T-helper 17 cell (primary cell): ENCODE measurements at places on chromosomes 11 and 22. TPM values are rescaled to one million over a fixed set of nuclear protein-coding genes. Genes with fewer than 3 reads are reported as not detected.
A peak's percentile ranks its signal among the peaks of the same experiment; 100 is the strongest.

GRCh38 chr11:129237456-129237855 lies 45.3 kb upstream of the ARHGAP32 start:
- peaks cover 2% of the 10 kb centered on the region for H3K36me3 ChIP-seq
- no peaks in the 10 kb centered on the region for H3K27me3 ChIP-seq
- H3K4me3 ChIP-seq = no peak overlapping the region

PLAAT5 gene
- total RNA-seq = 0.60 TPM

GRCh38 chr11:61121192-61121831 lies 19.0 kb downstream of the CD5 start:
- H3K4me1 ChIP-seq = peaks cover 49% of the 10 kb centered on the region
- peaks cover 23% of the 10 kb centered on the region for H3K36me3 ChIP-seq
- peak overlapping the region; percentile 97 for H3K27ac ChIP-seq
- H3K4me3 ChIP-seq = peak overlapping the region; percentile 77

B3GAT1 gene
- 0.18 TPM for total RNA-seq

APOC3 gene
- not detected for total RNA-seq

GRCh38 chr11:69909561-69910518 lies 90.6 kb upstream of the FGF3 start:
- H3K4me1 ChIP-seq = no peaks in the 10 kb centered on the region
- peaks cover 60% of the 10 kb centered on the region for H3K27me3 ChIP-seq
- no peak overlapping the region for H3K4me3 ChIP-seq
- DNase-seq = no peak

DNA sequence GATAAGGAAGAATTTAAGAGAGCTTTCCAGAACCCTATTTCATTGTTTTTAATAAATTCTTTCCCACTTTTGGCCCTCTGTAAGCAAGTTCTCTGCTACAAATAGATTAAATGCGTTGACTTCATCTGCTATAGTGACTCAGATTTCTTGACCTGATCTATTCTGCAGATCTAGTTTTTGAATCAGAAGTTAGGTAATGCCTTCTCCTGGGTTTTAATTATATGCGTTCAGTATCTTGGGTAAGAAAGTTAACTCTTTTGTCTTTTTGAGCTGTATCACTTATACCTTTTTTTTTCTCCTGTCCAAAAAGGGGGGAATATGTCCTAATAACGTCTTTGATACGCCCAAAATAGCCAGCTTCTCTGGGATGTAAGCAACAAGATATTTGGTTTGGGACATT lies 2.4 kb upstream of the HEPHL1 start:
- no peaks in the 10 kb centered on the region for H3K27me3 ChIP-seq
- H3K27ac ChIP-seq = no peak overlapping the region
- DNase-seq = no peak
- no peaks in the 10 kb centered on the region for H3K36me3 ChIP-seq

GRCh38 chr11:117958949-117959348 lies 27.2 kb upstream of the IL10RA start:
- H3K36me3 ChIP-seq = peaks cover 4% of the 10 kb centered on the region
- H3K27ac ChIP-seq = no peak overlapping the region
- no peak overlapping the region for H3K4me3 ChIP-seq
- H3K4me1 ChIP-seq = peaks cover 18% of the 10 kb centered on the region

OR52I1 gene
- total RNA-seq = not detected

KCNJ5 gene
- not detected for total RNA-seq

- H3K4me3 ChIP-seq = no peak overlapping the region
- peak overlapping the region; percentile 76 for H3K27ac ChIP-seq
- no peak for DNase-seq
- peaks cover 14% of the 10 kb centered on the region for H3K4me1 ChIP-seq
- no peaks in the 10 kb centered on the region for H3K27me3 ChIP-seq
Observed at GRCh38 chr22:27892064-27892463, 27.0 kb downstream of the PITPNB start.

DNA sequence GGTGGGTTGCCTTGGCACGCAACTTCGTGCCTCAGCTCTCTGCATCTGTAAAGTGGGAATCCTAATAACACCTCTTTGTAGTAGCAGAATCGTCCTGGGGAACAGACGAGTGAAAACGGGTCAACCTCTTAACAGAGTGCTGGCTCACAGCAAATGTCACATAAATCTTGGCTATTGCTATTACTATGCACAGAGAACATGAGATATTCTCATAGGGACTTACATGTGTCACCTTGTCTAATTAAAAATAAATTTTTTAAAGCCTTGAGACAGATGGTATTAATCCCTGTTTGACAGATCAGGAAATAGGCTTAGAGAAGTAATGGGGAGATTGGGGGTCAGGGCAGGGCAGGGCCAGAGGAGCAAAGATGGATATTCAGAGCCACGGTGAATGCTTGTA lies 44.3 kb upstream of the IGSF9B start:
- H3K4me1 ChIP-seq = peaks cover 4% of the 10 kb centered on the region
- H3K27me3 ChIP-seq = peaks cover 27% of the 10 kb centered on the region
- H3K4me3 ChIP-seq = no peak overlapping the region
- no peak overlapping the region for H3K27ac ChIP-seq

DNA sequence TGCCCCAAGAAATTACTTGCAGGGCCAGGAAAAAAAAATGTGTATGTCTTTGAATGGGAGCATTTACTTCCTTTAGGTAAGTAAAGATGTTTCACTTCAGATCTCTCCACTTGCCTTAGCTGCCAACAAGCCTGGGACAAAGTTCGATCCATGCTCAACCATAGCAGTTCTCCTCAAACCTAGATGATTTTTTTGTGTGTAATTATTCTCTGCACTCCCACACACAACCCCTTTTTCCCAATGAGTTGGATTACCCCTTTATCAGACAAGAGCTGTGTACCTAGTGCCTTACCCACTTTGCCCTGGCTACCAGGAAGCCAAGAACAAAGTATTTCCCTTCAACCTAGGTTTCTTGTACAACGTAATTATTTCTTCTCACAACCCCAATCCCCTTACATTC lies 35.6 kb downstream of the TPBGL start:
- peaks cover 9% of the 10 kb centered on the region for H3K36me3 ChIP-seq
- no peaks in the 10 kb centered on the region for H3K27me3 ChIP-seq
- DNase-seq = no peak
- peak overlapping the region; percentile 90 for H3K27ac ChIP-seq
- H3K4me3 ChIP-seq = peak overlapping the region; percentile 45

DNA sequence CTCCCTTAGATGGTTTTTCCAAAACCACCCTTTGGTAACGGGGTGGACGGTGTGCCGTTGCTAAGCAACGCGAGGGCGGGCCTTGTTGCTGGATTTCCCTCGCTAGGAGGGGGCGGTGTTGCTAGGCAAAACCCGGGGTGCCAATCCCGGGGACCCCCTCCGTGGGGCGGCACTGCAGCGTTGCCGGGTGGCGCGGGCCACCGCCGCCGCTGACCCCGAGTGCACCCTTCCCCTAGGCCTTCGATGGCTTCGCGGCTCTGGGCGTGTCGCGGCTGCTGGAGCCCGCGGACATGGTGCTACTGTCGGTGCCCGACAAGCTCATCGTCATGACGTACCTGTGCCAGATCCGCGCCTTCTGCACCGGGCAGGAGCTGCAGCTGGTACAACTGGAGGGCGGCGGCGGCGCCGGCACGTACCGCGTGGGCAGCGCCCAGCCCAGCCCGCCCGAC lies 8.9 kb downstream of the EHBP1L1 start:
- H3K4me3 ChIP-seq = no peak overlapping the region
- peaks cover 3% of the 10 kb centered on the region for H3K36me3 ChIP-seq
- no peak overlapping the region for H3K27ac ChIP-seq
- DNase-seq = no peak

DNA sequence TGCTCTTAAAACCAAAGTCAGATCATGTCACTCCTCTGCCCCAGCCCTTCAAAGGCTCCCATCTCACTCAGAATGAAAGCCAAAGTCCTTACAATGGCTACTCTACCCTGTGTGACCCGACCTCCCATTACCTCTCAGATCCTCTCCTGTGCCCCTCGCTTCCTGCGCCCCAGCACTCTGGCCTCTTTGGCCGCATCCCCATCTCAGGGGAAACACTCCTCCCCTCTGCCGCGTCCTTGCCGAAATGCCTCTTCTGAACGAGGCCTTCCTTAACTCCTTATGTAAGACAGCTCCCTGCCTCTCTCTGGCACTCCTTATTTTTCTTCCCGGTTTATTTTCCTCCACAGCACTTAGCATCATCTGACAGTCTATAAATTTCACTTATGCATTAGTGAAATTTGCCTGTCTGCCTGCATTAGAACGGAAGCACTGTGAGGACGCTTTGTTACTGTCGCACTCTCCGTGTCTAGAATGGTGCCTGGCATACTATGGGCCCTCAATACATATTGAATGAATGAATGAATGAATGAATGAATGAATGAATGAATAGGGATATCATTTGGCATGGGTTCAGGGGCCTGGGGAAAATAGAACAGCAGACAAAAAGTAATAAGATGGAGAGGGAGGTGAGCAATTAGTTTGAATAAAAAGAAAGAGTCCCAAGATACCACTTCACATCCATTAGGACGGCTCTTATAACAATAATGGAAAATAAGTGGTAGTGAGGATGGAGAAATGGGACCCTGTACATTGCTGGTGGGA lies 137.8 kb downstream of the CEP164 start:
- DNase-seq = no peak
- no peaks in the 10 kb centered on the region for H3K36me3 ChIP-seq
- no peak overlapping the region for H3K4me3 ChIP-seq
- H3K4me1 ChIP-seq = peaks cover 9% of the 10 kb centered on the region

DNA sequence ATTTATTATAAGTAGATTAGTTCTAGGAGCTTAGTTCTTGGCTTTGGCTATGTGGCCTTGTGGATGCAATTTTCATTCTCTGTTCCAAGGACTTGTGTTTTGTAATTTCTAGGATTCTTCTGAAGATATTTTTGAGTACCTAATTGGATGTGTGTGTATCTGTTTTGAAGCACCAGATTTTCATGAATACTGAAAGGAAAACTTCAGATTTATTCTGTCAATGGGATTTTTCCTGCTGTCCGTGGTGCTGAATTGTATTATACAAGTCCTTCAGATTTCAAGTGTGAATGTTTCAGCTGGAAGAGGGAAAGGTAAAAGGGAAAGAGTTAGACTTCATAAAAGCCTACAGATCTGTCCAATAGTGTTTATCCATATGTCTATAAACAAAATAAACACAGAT lies 18.2 kb upstream of the SYN3 start:
- H3K27ac ChIP-seq = no peak overlapping the region
- H3K27me3 ChIP-seq = peaks cover 20% of the 10 kb centered on the region
- H3K4me1 ChIP-seq = no peaks in the 10 kb centered on the region

GRCh38 chr11:59187035-59187434 lies 15.1 kb downstream of the DTX4 start:
- peaks cover 2% of the 10 kb centered on the region for H3K4me1 ChIP-seq
- peaks cover 4% of the 10 kb centered on the region for H3K36me3 ChIP-seq
- DNase-seq = no peak

- no peak overlapping the region for H3K27ac ChIP-seq
- no peaks in the 10 kb centered on the region for H3K27me3 ChIP-seq
- H3K36me3 ChIP-seq = no peaks in the 10 kb centered on the region
- no peak overlapping the region for H3K4me3 ChIP-seq
- H3K4me1 ChIP-seq = peaks cover 12% of the 10 kb centered on the region
Observed at GRCh38 chr11:75293903-75294302, 53.3 kb downstream of the TPBGL start.

DNA sequence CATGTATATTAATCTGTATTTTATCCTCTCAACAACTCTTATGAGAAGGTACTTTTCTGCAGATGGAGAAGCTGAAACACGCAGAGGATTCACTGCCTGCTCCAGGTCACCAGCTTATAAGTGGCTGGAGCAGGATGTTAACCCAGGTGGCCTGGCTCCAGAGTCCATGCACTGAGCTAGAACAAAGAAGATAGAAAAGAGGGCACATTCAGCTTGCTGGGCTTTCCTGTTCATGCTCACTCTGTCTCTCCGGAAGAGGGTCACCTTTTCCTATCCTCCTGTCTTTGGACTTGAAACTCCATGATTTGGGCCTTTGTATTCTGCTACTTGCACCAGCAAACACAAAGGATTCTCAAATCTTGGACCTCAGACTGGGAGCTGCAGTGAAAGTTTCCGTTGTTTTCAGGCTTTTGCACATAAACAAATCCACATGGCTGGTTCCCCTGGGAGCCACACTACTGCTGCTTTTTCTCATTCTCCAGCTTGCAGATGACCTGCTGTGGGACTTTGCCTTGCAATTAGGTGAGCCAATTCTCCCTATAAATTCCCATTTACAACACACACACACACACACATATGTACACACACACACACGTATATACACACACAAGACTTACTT lies 117.3 kb upstream of the GRK3 start:
- peaks cover 25% of the 10 kb centered on the region for H3K4me1 ChIP-seq
- H3K27me3 ChIP-seq = no peaks in the 10 kb centered on the region
- no peak for DNase-seq
- H3K4me3 ChIP-seq = peak overlapping the region; percentile 98

DNA sequence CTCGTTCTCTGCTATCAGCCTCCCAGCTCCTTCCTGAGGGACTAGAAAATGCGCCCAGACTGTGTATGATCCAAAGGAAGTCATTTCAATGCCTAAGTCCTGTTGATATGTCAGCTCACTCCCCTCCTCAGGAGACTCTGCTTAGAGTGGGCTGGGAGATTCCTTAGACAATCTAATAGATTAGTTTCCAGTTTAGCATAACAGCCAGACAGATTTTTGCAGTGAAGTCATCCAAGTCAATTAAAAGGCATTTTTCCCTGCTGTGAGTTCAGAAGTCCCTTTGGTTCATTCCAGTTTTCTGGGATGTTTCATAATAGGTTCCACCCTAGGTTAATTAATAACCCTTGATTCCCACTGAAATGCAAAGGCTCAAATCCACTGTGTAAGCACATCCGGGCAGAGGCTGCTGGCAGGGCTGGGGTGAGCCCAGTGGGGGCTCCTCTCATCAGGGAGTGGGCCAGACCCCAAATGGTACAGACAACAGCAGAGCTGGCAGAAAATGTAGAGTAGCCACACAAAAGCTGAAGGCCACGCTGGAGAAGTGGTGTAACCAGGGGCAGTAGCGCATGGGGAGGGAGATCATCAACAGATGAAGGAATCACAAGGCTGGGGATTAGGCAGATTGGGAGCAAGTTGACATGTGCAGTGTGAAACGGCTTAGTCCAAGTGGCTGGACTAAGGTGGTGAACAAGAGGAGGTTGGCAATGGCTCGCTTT lies 90.6 kb downstream of the SYN3 start:
- DNase-seq = no peak
- H3K4me1 ChIP-seq = no peaks in the 10 kb centered on the region
- H3K36me3 ChIP-seq = no peaks in the 10 kb centered on the region

- no peak overlapping the region for H3K27ac ChIP-seq
- peaks cover 2% of the 10 kb centered on the region for H3K4me1 ChIP-seq
- no peak for DNase-seq
- H3K36me3 ChIP-seq = peaks cover 4% of the 10 kb centered on the region
Observed at GRCh38 chr11:35815556-35816315, 128.1 kb upstream of the LDLRAD3 start.

DNA sequence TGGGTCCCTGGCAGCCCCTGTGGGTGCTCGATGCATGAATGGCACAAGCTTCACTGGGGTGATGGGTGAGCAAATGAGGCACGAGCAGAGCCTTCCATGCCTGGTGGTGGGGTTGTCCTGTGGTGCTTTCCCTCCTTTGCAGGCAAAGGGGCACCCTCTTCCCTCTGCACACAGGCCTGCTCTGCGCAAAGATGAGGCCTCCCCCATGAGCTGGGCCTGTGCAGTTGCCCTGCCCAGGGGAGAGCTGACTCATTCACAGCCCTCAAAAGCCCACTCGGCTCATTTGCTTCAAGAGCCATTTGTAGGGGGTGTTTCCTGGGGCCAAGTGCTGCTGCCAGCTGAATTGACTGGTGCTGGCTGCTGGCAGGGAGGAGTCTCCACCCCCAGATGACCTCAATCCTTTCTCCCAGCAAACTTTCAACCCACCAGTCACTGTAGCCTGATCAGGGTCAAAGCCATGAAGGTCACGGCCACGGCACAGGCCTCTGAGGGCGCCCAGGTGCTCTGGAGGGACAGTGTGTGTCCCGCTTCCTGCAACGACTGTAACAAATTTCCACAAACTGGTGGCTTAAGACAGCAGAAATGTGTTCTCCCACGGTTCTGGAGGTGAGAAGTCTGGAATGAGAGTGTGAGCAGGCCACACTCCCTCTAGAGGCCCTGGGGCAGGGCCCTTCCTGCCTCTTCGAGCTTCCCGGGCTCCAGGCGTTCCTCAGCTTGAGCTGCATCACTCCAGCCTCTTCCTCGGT lies 48.8 kb upstream of the ANO1 start:
- peaks cover 2% of the 10 kb centered on the region for H3K4me1 ChIP-seq
- DNase-seq = no peak
